ENCODE measurements at places on chromosomes 1 and 21.

GRCh38 chr1:10704368-10704882 lies 92.0 kb downstream of the CASZ1 start:
- DNase-seq, result no peak

- DNase-seq, result no peak
These were observed 1.9 kb downstream of the TNFRSF18 start for GRCh38 chr1:1204425-1204920.

DNA sequence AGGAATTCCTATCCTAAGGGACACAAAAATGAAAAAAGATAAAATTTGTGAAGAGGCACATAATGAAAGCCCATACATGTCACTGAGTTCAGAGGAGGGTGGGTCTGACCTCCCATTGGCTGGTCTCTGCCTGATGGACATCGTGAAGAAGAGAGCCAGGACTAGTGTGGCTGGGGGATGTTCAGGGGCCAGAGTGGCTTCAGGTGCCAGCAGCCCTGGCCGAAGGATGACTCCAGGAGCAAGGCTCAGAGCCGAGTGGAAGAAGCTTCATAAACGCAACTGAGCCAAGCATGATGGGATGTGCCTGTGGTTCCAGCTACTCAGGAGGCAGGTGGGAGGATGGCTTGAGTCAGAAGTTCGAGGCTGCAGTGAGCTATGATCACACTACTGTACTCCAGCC lies 56.9 kb upstream of the ATP5PO start:
- DNase-seq, result no peak

- no peak for DNase-seq
These were observed 79.7 kb upstream of the MARK1 start for GRCh38 chr1:220448217-220448616.

- DNase-seq, result no peak
These were observed 41.0 kb upstream of the BACH1 start for GRCh38 chr21:29257701-29258100.

- no peak for DNase-seq
These were observed 11.8 kb upstream of the BACE2 start for GRCh38 chr21:41156142-41156541.

GRCh38 chr1:154752273-154753030 lies 117.6 kb downstream of the KCNN3 start:
- no peak for DNase-seq

DNA sequence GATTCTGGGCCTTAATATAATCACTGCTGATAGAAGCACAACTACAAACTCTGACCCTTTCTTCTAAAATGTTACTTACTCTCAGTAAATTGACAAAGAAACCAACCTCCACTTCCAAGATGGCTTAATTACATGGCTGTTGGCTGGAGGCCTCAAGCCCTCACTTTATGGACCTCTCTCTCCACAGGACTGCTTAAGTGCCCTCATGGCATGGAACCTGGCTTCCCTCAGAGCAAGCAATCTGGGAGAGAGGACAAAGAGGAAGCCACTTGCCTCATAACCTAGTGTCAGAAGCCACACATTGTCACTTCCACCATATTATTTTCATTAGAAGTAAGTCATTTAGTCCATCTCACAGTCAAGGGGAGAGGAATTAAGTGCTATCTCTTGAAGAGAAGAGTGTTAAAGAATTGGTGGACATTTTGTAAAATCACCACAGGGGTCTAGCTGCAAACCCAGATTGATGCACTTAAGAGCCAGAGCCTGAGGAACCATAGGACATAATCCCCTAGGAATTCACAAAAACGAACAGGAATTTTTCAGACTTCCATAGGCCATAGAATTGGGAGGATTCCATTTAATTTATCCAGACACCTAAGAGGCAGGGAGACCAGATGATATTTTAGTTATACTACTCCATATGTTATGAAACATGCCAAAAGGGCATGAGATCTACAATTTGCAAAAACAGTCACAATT lies 97.5 kb upstream of the TNFSF4 start:
- no peak for DNase-seq

DNA sequence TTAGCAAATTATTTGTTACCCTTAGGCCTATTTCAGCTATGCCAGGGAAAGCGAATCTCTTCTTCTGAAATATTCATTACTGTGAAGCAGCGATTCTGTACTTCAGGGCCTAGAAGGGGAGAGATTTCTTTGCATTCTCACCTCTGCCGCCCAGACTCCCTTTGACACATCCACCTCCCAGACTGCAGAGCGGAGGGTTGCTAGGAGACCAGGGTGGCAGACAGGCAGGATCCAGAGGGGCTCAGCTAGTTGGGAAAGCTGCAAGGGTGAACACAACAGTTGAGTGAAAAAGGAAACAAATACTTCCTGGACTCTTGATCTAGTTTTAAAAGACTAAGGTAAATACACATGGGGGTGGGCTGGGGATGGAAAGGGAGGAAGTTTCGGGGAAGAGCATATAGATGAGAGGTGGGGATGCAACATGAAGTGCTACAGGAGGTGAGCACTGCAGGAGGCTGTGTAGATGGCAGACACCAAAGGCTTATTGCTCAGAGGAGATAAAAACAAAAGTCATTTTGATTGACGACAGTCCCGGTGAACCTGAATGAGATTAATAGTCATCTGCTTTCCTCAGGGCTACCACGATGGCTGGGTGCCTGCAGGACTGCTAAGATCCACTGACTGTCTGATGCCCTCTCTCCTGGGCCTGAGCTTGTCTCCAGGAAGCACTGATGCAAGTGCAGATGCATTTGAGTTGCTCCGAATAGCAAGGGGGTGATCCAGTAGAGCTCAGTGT lies 26.4 kb upstream of the RAB3GAP2 start:
- DNase-seq, result no peak

DNA sequence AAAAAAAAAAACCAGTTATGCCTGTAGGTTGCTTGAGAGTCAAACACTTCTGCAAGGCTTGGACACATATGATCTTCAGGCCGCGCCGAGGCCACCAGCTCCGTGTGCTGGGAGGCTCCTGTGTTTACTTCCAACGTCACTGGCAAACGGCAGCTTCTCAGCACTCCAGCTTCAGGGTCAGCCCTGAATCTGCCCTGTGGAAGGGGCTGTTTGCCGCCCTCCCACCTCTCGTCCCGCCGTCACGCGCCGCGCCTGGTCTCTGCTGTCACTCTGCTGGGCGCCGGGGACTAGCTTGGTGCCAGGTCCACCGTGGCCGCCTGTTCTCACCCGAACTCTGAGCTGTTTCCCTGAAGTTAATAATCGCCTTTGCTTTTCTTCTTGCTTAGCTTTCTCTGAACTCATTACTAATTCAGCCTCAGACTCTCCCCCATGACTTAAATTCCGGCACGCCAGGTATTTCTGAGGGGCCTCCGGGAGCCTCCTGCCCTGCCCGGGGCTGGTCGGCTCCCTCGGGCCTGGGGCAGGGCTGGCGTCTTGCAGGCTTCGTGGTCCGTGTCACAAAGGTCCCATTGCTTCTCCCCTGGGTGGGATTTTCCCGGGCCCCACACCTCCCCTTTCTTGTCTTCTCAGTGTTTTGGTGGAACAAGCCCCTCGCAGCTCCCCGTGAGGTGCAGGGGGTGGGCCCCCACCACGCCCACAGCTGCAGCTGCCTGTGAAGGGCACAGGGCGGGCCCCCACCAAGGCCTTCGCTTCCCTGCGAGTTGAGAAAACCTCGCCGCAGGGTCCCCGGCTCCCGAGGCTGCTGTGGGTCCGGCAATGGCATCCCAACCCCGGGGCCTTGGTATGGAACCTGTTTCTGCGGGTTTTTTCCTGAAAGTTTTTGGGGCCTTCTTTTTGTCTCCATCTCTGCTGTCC lies 14.6 kb upstream of the C1orf159 start:
- no peak for DNase-seq

- DNase-seq, result no peak
These were observed 72.0 kb downstream of the ZMYM4 start for GRCh38 chr1:35340519-35340918.

DNA sequence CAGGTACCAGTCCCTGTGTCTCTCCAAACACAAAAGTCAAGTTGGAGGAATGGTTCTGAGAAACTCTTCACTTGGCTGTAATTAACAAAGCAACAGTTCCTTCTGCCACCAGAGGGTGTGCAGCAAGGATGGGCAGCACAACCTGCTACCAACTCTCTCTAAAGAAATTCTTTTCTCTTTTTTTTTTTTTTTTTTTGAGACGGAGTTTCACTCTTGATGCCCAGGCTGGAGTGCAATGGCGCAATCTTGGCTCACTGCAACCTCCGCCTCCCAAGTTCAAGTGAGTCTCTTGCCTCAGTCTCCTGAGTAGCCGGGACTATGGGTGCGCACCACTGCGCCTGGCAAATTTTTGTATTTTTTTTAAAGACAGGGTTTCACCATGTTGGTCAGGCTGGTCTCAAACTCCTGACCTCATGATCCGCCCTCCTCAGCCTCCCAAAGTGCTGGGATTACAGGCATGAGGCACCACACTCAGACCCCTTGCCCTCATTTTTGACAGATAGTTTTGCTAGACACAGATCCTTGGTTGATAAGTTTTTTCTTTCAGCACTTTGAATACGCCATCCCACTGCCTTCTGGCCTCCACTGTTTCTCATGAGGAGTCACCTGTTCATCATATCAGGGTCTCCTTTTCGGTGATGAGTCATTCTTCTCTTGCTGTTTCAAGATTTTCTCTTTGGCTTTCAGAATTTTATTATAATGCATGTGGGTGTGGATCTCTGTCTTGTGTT lies 12.1 kb upstream of the DEGS1 start:
- DNase-seq, result peak; percentile 58

DNA sequence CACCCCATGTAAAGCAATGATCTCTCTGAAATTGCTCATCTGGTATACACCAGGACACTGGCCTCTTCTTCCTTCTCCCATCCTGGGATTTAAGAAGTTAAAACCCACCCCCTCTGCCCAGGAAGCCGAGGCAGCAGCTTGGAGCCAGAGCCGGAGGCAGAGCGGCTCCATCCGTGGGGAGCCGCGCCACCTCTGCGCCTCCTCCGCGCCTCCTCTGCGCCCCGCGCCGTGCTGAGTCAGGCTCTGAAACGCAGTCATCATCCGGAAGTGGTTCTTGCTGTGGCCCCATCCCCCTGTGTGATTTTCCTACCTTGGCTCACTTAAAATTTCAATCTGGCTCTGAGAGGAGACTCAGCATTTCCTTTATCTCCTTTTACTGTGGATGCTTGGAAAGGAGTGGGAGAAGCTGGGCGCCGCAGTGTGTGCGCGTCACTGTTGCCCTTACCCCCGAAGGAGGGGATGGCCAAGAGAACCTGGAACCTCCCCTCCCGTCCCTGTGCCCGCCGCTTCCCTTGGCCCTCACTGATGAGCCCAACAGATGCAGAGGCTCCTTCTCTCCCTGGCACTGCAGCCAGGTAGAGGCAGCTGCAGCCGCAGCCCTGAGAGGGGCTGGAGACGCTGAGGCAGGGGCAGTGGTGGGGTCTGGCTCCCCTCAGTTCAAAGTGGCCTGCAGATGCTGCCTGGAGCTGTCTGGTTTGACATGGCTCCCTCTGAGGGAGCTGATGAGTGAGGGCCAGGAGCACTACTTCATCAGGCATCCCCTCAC lies 15.3 kb upstream of the NPHP4 start:
- no peak for DNase-seq

GRCh38 chr1:111789666-111790316 lies 34.1 kb downstream of the DDX20 start:
- DNase-seq, result peak; percentile 71

GRCh38 chr1:82848043-82848442 lies 1047.3 kb downstream of the ADGRL2 start:
- no peak for DNase-seq

DNA sequence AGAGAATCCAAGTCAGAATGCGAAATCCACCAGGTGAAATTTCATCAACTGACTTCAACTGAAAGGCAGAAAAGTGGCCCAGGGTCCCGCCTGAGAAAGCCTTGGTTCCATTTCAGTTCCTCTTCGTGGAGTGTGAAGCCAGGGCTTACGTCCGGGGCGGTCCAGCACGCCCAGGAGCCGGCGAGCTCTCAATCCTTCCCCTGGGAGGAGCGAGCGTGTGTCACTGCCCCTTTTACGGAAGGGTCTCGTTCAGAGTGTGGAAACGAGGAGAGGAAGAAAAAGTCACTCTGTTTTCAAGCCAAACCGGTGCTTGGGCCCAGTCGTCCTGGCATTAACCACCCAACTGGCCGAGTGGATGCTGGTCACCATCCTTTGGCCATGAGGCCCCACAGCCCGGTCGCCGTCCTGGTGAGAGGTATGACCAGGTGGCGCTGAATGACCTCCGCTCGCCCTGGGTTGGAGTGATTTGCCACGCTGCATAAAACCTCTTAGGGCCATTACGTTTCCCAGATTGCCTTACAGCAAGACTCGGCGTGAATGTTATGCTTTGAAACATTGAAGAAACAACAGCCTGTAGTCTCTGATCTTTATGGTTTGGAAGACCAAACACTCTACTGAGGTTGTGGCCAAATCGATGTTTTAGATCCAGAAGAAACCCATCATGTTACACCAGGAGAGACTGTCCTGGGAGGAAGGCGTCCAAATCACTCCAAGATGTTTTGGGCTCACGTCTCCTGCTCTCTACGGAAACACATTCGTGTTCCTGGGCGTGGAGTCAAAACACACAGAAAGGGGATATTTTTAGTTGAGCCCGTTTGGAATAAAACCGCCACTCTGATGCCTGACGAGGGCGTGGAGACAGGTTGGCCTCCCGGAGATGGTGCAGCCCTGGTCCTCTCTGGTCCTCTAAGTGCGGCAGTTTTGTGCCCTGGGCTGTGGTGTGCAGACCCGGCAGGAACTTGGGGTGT lies 93.6 kb upstream of the ACTRT2 start:
- no peak for DNase-seq

- no peak for DNase-seq
These were observed 43.1 kb downstream of the FOXO6 start for GRCh38 chr1:41404308-41404761.

DNA sequence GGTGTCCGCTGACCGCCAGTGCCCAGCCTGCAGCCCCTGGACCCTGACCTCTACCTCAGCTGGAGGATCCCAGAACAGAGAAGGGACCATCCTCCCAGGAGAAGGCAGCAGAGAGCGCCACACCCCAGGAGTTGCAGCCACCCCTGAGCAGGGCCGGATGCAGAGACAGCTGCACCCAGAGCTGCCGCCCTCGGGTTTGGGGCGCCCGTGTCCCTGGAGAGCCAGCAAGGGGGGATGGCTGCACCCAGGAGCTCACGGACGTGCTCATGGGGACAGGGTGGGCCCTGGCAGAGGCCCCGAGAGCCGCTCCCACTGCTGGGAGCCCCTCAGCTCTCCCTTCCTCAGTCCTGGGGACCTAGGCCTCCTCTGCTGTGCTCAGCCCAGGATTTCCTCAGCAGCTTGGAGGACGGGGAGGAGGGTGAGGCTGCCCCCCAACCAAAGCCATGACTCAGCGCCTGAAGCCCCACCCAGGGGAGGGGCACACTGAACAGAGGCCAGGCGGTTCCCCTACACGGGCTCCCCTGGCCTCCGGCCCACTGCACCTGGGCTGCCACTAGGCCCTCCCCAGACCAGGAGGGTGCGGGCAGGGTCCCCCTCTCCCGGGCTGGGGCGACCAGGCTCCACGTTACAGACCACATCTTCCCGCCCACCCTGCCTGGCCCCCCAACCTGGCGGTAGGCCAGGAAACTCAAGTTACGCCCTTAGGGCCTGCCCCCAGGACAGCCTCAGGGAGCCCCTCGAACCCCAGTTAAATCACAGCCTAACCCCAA lies 2.2 kb downstream of the ACAP3 start:
- peak; percentile 42 for DNase-seq

DNA sequence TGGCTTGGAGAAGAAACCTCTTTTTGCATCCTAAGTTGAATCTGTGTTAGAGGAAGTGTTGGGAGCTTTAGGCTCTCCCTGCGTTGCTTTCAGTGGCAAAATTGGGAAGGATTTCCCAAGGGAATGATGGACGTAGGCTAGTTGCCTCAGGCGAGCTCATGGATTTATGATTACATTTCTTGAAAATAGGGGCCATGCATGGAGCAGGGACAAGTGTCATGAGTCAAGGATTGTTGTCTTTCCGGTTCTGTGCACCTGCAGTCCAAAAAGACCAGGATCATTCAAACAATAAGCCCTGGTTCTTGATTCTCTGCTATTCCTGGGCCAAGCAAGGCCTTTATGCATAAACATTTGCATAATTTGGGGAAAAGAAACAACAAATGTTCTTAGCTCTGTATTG lies 7.1 kb downstream of the MAN1C1 start:
- DNase-seq, result no peak

All from AML-193 (cell line).